ENCODE measurements at places on chromosomes 2 and 18. TPM values are rescaled to one million over a fixed set of nuclear protein-coding genes. Genes with fewer than 3 reads are reported as not detected.

The TMEFF2 gene
- polyA plus RNA-seq, result not detected

The CXCR2 gene
- not detected for polyA plus RNA-seq

The BMP10 gene
- polyA plus RNA-seq, result not detected

The KIF5C gene
- 0.54 TPM for polyA plus RNA-seq

The GAREM2 gene
- 0.22 TPM for polyA plus RNA-seq

The SP5 gene
- polyA plus RNA-seq, result 1.1 TPM

The SERPINB4 gene
- not detected for polyA plus RNA-seq

The PKDCC gene
- polyA plus RNA-seq, result 13.8 TPM

The CRYBA2 gene
- polyA plus RNA-seq, result 37.0 TPM

The SLC5A7 gene
- polyA plus RNA-seq, result not detected

The HNMT gene
- 37.8 TPM for polyA plus RNA-seq

The FSHR gene
- polyA plus RNA-seq, result not detected

The RNF125 gene
- 11.2 TPM for polyA plus RNA-seq

The AP1S3 gene
- polyA plus RNA-seq, result 7.4 TPM

The RBM43 gene
- polyA plus RNA-seq, result 3.4 TPM

The CNGA3 gene
- polyA plus RNA-seq, result 0.30 TPM

The CYP27C1 gene
- polyA plus RNA-seq, result 1.2 TPM

The SLC4A5 gene
- 0.43 TPM for polyA plus RNA-seq

The CFAP65 gene
- polyA plus RNA-seq, result 4.3 TPM

The GPBAR1 gene
- polyA plus RNA-seq, result 3.9 TPM

The GPR155 gene
- polyA plus RNA-seq, result 0.54 TPM

The OLA1 gene
- polyA plus RNA-seq, result 93.9 TPM

The PSTPIP2 gene
- 4.6 TPM for polyA plus RNA-seq
